ENCODE measurements at places on chromosomes 11 and 22. TPM values are rescaled to one million over a fixed set of nuclear protein-coding genes. Genes with fewer than 3 reads are reported as not detected.

The CBLIF gene
- not detected for total RNA-seq

DNA sequence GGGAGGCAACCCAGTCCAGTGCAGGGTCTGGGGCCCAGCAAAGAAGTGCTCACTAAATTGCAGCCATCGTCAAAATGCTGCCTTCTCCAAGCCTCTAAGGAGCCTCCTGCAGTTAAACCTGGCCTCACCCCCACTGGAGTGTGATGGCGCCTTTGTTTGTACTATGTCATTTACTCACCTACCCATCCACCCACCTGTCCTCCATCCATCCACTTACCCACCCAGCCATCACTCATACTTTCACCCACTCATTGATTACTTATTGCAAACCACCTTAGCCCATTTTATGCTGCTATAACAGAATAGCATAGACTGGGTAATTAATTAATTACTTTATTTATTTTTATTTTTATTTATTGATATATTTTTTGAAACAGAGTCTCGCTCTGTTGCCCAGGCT, 28.8 kb upstream of the PPFIA1 start:
- H3K4me1 ChIP-seq = no peaks in the 10 kb centered on the region
- DNase-seq = no peak
- H3K27me3 ChIP-seq = peaks cover 19% of the 10 kb centered on the region
- no peak overlapping the region for H3K4me3 ChIP-seq
- H3K27ac ChIP-seq = no peak overlapping the region

DNA sequence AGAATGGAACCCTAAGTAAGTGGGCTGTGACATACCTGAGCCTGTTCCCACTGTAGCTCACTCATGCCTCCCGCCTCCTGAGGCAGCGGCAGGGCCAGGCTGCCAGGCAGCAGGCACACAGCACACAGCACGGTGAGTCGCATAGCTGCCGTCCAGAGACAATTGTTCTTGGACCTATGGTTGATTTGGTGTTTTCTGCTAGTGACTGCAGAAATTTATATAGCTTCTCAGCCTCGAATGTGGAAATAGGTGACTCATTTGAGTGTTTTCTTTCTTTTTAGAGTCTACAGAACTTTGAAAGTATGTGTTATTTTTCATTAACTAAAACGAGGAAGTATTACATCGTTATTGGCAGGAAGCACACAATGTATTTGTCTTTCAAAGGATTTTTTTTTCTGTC, at the start of gene MMP7:
Gene MMP7 (minus strand): TSS at position 190 of the 400 bp plus-strand sequence. CDS start 47 bp downstream, at position 143.
- no peaks in the 10 kb centered on the region for H3K36me3 ChIP-seq
- H3K4me3 ChIP-seq = no peak within 1 kb of the TSS
- peaks cover 3% of the 10 kb centered on the region for H3K4me1 ChIP-seq
- DNase-seq = no peak
- peaks cover 23% of the 10 kb centered on the region for H3K27me3 ChIP-seq

The GAL3ST1 gene
- total RNA-seq = not detected

DNA sequence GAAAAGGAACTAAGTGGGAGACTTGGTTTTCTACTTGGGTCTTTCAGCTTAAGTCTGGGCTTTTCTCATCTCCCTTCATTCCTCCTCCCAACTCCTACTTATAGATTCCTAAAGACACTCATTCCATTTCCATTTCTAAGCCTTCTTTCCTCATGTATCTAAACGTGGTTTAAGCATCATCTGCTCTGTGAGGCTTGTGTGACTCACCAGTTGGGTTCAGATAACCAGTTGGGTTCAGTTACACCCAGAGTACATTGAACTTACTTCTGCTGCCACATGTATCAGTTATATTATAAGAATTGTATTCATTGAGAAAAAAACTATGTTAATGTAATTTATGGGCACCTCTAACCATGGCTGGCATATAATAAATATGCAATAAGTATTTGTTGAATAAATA, 831.2 kb upstream of the CCDC90B start:
- no peaks in the 10 kb centered on the region for H3K36me3 ChIP-seq
- no peak overlapping the region for H3K27ac ChIP-seq
- no peak overlapping the region for H3K4me3 ChIP-seq
- H3K27me3 ChIP-seq = no peaks in the 10 kb centered on the region
- no peak for DNase-seq

The EFCAB6 gene
- total RNA-seq = 0.16 TPM

- no peak for DNase-seq
- H3K36me3 ChIP-seq = peaks cover 11% of the 10 kb centered on the region
- H3K27me3 ChIP-seq = peaks cover 33% of the 10 kb centered on the region
- H3K4me1 ChIP-seq = peaks cover 21% of the 10 kb centered on the region
Measured at GRCh38 chr22:39806109-39806508, 87.5 kb downstream of the ENTHD1 start.

DNA sequence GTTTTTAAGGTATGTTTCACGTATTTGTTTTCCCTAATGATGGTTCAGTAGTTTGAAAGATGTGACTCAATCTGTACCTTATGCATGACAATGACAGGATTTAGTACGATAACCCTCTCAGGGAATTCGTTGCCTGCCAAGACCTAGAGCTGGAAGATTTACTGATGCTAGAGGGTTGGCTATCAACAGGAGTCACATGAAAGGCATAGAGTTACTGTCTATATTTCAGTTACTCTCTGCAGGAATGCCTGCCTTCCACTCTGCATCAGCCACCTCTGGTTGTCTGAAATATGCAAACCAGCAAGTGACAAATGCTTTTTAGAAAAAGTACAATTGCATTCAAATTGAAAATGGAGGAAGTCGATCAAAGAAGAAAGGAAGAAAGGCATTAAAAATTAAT, 276.3 kb upstream of the RAG2 start:
- H3K4me1 ChIP-seq = no peaks in the 10 kb centered on the region
- DNase-seq = no peak
- H3K4me3 ChIP-seq = no peak overlapping the region
- no peaks in the 10 kb centered on the region for H3K36me3 ChIP-seq
- H3K27me3 ChIP-seq = no peaks in the 10 kb centered on the region

- peaks cover 3% of the 10 kb centered on the region for H3K4me1 ChIP-seq
- H3K4me3 ChIP-seq = no peak overlapping the region
- H3K36me3 ChIP-seq = peaks cover 2% of the 10 kb centered on the region
Measured at GRCh38 chr11:34658071-34659015, 37.5 kb downstream of the EHF start.

- H3K27ac ChIP-seq = peak overlapping the region; percentile 34
- H3K4me3 ChIP-seq = no peak overlapping the region
- no peak for DNase-seq
- H3K27me3 ChIP-seq = no peaks in the 10 kb centered on the region
- peaks cover 26% of the 10 kb centered on the region for H3K4me1 ChIP-seq
Measured at GRCh38 chr11:69309631-69310280, 15.8 kb downstream of the MYEOV start.

The PDE3B gene
- 68.9 TPM for total RNA-seq

- DNase-seq = no peak
- no peak overlapping the region for H3K4me3 ChIP-seq
- H3K27ac ChIP-seq = no peak overlapping the region
- H3K27me3 ChIP-seq = peaks cover 42% of the 10 kb centered on the region
Measured at GRCh38 chr11:36238881-36239280, 50.3 kb downstream of the COMMD9 start.

The MAJIN gene
- total RNA-seq = not detected

DNA sequence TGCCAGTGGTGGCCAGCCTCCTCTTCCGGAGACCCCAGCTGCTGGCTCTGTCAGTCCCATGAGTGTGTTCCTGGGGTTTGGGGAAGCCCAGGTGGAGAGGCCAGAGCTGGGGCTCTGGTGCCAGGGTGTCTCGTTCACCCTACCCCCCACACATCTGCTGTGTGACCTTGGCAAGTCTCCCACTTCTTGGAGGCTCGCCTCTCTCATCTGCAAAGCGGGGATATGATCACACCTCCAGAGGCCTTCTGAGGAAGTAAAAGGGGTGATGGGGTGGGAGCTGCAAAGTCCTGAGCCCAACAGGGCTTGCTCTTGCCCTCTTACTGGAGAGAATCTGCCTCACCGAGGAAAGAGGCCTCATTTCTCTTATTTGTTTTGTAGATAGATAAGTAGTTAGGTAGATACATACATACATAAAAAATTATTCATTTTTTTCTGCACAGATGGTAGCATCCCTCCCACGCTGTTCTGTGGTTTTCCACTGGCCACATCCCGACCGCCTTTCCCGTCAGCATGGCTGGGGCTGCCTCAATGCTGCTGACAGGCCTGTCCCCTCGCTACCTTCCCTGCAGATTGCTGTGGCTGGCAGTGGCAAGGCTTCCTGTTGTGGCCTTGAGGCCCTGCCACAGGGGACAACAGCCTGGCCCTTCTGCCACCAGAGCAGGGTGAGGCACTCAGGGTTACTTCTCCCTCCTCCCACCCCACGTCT, 23.9 kb downstream of the MYO7A start:
- peak overlapping the region; percentile 73 for H3K4me3 ChIP-seq
- peak; percentile 21 for DNase-seq
- H3K27me3 ChIP-seq = no peaks in the 10 kb centered on the region
- peak overlapping the region; percentile 88 for H3K27ac ChIP-seq
- no peaks in the 10 kb centered on the region for H3K36me3 ChIP-seq

The KRTAP5-7 gene
- total RNA-seq = not detected

DNA sequence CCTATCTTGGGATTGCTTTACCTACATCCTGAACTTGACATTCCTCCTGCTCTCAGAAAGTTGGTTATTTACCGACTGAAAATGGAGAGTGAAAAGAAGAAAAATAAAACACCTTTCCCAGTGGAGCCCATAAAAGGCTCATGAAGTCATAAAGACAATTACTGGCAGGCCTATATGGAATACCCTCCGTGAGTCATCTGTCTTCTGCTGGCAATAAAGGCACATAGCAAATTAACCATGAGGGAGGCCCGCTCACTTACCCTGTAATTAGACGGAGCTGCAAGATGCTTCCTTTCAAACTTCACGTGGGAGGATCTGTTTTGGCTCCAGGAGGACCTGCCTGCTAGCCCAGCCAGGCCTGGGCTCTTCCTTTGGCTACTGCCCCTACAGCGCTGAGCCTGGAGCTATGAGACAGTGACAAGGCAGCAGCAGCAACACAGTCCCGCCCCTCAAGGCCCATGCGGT, 540.4 kb downstream of the BUD13 start:
- no peak overlapping the region for H3K27ac ChIP-seq
- DNase-seq = no peak
- H3K27me3 ChIP-seq = peaks cover 20% of the 10 kb centered on the region
- H3K36me3 ChIP-seq = no peaks in the 10 kb centered on the region
- H3K4me1 ChIP-seq = no peaks in the 10 kb centered on the region
- no peak overlapping the region for H3K4me3 ChIP-seq

DNA sequence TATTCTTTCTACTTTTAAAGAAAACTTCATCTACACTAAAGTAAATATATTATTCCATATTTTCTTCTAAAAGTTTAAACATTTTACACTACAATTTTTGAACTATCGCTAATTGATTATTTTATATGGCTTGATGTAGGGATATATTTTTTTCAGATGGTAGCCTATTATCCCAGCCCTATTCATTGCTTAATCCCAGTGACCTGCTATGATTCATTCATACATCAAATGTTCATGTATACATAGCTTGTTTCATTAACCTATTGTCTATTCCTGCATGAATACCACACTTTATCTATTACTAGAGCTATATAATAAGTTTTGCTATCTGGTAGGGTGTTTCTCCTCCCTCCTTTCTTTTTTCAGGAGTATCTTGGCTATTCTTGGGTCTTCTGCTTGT, 5.0 kb upstream of the ROBO4 start:
- no peak overlapping the region for H3K4me3 ChIP-seq
- peaks cover 7% of the 10 kb centered on the region for H3K4me1 ChIP-seq
- peaks cover 2% of the 10 kb centered on the region for H3K36me3 ChIP-seq
- H3K27me3 ChIP-seq = peaks cover 66% of the 10 kb centered on the region

GRCh38 chr22:47064016-47064415, 301.6 kb downstream of the TBC1D22A start:
- H3K4me1 ChIP-seq = peaks cover 28% of the 10 kb centered on the region
- no peak overlapping the region for H3K4me3 ChIP-seq
- no peak for DNase-seq
- H3K27ac ChIP-seq = no peak overlapping the region

DNA sequence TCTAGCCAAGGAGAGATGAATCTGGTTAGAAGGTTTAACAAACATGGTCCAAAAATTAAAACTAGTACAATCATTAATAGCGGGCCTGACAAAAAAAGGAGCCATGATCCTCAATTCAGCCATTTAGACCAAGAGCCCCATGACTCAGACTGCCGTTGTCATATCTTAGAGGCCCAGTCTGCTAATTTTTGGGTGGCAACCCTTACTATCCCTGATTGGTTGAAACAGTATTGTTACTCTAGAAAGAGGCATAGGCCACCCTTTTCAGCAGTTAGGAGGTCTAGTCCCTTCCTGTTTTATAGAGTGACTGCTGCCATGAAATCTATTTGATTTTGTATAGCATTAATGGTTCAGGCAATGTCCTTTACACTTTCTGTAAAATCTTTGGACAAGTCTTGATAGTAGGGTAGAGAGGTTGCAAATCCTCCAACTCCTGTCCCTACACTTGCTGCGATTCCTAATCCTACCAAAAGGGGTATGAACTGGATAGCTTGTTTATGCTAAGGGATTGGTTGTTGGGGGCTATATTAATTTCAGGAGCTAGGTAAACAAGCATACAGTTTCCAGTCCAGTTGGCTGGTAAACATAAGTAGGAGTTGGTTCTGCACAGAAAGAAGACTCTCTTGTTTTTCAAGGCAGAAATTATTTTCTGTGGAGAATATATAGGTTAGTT, 1056.3 kb upstream of the CNTN5 start:
- H3K36me3 ChIP-seq = no peaks in the 10 kb centered on the region
- DNase-seq = no peak
- H3K4me3 ChIP-seq = no peak overlapping the region
- no peaks in the 10 kb centered on the region for H3K27me3 ChIP-seq
- no peaks in the 10 kb centered on the region for H3K4me1 ChIP-seq

The CDC42EP1 gene
- total RNA-seq = not detected

The DRD4 gene
- 0.40 TPM for total RNA-seq

The CNGA4 gene
- total RNA-seq = 0.23 TPM

GRCh38 chr11:117816151-117816741, 8.3 kb downstream of the FXYD2 start:
- peaks cover 42% of the 10 kb centered on the region for H3K4me1 ChIP-seq
- no peaks in the 10 kb centered on the region for H3K27me3 ChIP-seq
- H3K27ac ChIP-seq = peak overlapping the region; percentile 94
- no peaks in the 10 kb centered on the region for H3K36me3 ChIP-seq
- peak overlapping the region; percentile 31 for H3K4me3 ChIP-seq

- H3K36me3 ChIP-seq = no peaks in the 10 kb centered on the region
- no peak for DNase-seq
- no peak overlapping the region for H3K4me3 ChIP-seq
- no peak overlapping the region for H3K27ac ChIP-seq
Measured at GRCh38 chr11:132187814-132188213, 817.4 kb downstream of the NTM start.

- DNase-seq = no peak
- H3K27me3 ChIP-seq = no peaks in the 10 kb centered on the region
- no peak overlapping the region for H3K27ac ChIP-seq
- H3K4me1 ChIP-seq = no peaks in the 10 kb centered on the region
- H3K36me3 ChIP-seq = no peaks in the 10 kb centered on the region
- no peak overlapping the region for H3K4me3 ChIP-seq
Measured at GRCh38 chr11:114832532-114833125, 154.3 kb downstream of the NXPE2 start.

The ALX4 gene
- total RNA-seq = not detected

The KIRREL3 gene
- total RNA-seq = not detected

The NEU3 gene
- total RNA-seq = 11.3 TPM

GRCh38 chr22:22348127-22348814, 103.7 kb downstream of the VPREB1 start:
- H3K27ac ChIP-seq = no peak overlapping the region
- H3K4me3 ChIP-seq = no peak overlapping the region
- H3K36me3 ChIP-seq = no peaks in the 10 kb centered on the region
- no peak for DNase-seq
- peaks cover 3% of the 10 kb centered on the region for H3K4me1 ChIP-seq

GRCh38 chr22:23274146-23274526, 93.8 kb downstream of the BCR start:
- H3K36me3 ChIP-seq = no peaks in the 10 kb centered on the region
- no peak overlapping the region for H3K27ac ChIP-seq
- no peak for DNase-seq
- H3K4me1 ChIP-seq = peaks cover 7% of the 10 kb centered on the region
- peak overlapping the region; percentile 15 for H3K4me3 ChIP-seq

The CHRDL2 gene
- total RNA-seq = not detected

The GAB4 gene
- not detected for total RNA-seq

All from T-helper 17 cell (primary cell).